HS-5 (cell line): ENCODE measurements at places on chromosomes 1 and 21.

DNA sequence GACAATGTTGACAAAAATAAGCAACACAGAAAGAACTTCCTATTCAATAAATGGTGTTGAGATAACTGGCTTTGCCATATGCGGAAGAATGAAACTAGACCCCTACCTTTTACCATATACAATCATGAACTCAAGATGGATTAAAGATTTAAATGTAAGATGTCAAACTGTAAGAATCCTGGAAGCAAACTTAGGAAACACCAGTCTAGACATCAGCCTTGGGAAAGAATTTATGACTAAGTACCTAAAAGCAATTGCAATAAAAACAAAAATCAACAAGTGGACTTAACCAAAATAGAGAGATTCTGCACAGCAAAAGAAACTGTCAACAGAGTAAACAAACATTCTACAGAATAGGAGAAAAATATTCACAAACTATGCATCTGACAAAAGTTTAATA, 16.1 kb upstream of the CLDN8 start:
- DNase-seq = no peak

DNA sequence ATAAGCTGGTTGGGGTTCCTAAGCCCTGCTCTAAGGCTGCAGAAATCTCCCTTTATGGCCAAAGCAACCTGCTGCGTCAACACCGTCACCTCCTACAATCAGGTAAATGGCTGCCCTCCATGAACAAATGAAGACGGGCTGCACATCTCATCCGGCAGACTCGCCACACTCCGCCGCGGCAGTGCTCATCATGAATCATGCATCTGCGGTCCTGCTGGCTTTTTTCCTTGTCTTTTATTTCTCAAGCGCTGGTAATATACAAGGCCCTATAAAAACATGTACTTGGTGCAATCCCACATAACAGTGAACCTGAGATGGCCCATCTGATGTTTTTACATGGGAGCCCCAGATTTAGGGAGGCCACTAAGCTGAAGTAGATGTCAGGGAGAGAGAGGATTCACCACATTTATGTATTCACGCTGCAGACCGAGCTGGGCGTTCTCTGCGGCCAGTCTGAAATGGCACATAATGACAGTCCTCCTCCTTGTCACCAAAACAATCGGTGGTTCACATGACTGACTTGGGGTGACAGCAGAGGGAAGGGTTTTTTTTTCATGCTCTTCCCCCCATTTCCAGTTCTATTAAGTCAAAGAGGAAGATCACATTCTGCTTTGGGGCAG, 91.6 kb downstream of the KAZN start:
- no peak for DNase-seq

GRCh38 chr1:207306603-207307002, 14.9 kb upstream of the CD55 start:
- no peak for DNase-seq

- no peak for DNase-seq
These were observed 129.5 kb downstream of the ADSS2 start for GRCh38 chr1:244322181-244322580.

DNA sequence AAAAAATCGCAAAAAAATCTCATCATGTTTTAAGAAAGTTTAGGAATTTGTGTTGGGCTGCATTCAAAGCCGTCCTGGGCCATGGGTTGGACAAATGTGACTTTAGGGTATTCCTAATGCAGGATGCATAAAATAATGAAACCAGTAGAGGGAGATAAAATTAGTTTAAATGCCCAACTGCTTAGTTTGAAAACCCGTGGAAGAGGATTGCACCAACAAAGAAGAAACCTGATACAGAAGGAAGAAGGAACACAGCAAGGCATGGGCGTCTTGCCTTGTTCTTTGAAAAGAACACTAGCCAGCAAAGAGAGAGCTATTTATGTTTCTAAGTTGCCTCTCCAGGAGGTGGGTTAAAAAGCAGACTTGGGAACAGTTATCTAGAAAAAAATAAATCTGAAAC, 37.9 kb downstream of the WDR3 start:
- no peak for DNase-seq

GRCh38 chr1:27349784-27350662, 8.2 kb downstream of the SYTL1 start:
- no peak for DNase-seq

GRCh38 chr1:228555074-228555994, 68.2 kb downstream of the RNF187 start:
- DNase-seq = no peak

GRCh38 chr1:101137144-101138126, 99.4 kb upstream of the S1PR1 start:
- DNase-seq = peak; percentile 51

DNA sequence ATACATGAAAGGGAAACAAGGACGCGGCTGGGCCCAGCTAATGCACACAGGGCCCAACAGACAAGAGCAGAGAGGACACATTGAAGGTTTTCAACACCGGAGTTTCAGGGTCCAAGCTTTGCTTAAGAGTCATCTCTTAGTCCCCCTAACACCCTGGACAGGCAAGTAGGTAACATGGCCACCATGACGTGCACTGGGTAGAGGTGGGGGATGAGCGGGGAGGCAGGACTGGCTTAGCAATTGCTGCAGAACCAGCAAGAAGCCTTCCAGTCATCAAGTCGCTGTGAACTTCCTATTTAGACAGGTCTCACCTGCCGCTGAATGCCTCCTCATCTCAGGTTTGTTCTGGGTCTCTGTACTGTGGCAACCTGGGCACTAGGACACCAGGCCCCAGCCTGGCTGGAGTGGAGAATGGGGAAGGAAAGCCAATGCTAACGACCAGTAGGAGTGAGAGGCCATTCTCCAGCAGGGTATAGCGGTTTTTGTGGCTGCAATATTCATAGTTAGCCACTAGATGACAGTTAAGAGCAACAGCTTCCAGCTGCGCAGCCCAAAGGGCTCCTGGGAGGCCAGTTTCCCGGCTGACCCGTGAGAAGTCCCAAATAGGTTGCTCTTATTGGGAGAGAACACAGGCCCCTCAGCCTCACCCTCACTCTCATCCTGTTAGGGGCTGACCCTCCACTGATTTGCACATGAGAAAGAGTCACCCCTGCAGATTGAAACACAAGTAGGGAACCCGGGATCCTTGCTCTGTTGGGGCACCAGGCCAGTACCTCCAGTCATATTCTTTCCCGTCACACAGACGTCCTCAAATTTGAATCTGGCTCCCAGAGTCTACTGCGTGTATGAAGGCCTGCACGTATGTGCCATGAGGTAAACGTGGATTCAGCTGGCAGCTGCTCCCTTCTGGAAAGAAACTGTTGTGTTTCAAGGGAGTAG, 6.0 kb upstream of the PIGC start:
- DNase-seq = no peak

GRCh38 chr21:42599962-42600361, 53.5 kb upstream of the PDE9A start:
- no peak for DNase-seq

- no peak for DNase-seq
These were observed 36.3 kb downstream of the EDN2 start for GRCh38 chr1:41447995-41448770.

DNA sequence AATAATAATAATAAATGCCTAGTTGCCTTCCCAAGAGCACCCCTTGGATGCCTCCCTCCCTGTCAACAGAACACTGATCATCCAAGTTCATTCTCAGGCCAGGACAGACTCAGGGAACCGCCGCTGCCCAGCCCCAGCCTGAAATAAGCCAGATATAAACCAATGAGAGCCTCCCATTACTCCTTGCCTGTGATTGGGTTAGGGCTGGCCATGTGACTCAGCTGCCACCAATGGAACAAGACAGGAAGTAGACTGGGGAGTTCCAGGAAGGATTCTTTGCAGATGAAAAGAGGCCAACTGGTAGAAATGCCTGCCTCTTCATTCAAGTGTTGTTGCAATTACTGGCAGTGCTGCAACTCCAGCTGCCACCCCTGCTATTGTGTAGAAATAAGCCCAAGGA, 146.4 kb upstream of the TIAM1 start:
- no peak for DNase-seq

DNA sequence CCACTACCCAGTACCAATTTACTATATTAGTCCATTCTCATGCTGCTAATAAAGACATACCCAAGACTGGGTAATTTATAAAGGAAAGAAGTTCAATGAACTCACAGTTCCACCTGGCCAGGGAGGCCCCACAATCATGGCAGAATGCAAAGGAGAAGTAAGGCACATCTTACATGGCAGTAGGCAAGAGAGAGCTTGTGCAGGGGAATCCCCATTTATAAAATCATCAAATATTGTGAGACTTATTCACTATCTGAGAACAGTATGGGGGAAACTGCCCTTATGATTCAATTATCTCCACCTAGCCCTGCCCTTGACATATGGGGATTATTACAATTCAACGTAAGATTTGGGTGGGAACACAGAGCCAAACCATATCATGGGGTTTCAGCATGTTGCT, 6.4 kb downstream of the CD58 start:
- no peak for DNase-seq

- DNase-seq = no peak
These were observed 1719.5 kb downstream of the MRPL39 start for GRCh38 chr21:23887725-23888306.

GRCh38 chr1:27057801-27058625, 45.4 kb upstream of the TENT5B start:
- DNase-seq = no peak

- DNase-seq = no peak
These were observed 143.6 kb downstream of the LRRC7 start for GRCh38 chr1:69711190-69711930.

- no peak for DNase-seq
These were observed 28.7 kb downstream of the ATP1A1 start for GRCh38 chr1:116401646-116402176.

DNA sequence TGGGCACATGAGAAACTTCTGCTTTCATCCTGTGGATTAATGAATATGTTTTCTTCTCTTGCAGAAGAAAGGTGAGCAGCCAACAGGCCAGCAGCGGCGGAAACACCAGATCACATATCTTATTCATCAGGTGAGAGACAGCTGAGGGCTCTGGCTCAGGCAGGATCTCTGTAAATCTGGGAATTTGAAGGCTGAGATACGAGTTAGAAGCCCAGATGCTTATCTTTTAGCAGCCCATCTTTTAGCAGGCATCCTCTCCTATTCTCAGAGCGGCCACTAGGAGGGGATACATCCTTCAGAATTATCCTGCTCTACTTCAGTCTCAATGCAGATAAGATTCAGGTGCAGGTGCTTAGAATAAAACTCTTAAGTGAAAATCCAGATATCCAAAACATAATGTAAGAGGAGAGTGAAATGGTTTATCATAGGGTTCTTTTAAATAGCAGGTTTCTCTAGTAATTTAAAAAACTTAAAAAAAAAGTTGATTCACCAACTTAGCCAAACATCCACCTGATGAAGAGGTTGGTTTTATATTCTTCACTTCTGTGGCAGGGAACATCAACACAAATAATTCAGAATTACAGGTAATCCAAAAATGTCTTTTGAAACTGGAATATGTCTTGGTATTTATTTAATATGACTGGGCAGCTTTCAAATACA, 19.3 kb downstream of the SH2D2A start:
- no peak for DNase-seq

DNA sequence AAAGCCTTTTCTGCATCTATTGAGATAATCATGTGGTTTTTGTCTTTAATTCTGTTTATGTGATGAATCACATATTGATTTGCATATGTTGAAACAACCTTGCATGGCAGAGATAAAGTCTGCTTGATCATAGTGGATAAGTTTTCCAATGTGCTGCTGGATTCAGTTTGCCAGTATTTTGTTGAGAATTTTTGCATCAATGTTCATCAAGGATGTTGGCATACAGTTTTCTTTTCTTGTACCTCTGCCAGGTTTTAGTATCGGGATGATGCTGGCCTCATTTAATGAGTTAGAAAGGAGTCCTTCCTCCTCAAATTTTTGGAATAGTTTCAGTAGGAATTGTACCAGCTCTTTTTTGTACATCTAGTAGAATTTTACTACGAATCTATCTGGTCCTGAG, 55.0 kb downstream of the COL24A1 start:
- no peak for DNase-seq

- no peak for DNase-seq
These were observed 86.3 kb downstream of the MPZL1 start for GRCh38 chr1:167808104-167808503.

DNA sequence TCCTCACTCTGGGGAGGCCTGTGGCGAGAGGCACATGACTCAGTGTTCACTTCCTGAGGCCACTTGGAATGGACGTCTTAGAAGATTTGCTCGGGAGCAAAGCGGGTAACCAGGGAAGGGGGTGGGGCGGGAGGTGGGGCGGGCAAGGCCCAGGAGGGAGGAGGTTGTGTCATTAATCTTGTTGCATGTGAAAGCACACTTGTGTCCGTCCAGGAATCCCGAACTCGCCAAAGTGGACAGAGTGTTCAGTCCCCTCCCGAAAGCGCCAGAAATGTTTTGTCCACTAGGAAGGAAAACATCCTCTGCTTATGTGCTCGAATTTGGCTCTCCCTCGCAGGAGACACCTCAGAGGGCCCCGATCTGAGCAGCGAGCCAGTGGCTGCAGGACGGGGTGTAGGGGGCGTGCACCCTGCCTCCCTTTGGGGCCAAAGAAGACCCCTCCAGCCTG, 84.2 kb downstream of the SPSB1 start:
- no peak for DNase-seq

GRCh38 chr1:68301471-68302001, 69.2 kb upstream of the WLS start:
- peak; percentile 13 for DNase-seq

DNA sequence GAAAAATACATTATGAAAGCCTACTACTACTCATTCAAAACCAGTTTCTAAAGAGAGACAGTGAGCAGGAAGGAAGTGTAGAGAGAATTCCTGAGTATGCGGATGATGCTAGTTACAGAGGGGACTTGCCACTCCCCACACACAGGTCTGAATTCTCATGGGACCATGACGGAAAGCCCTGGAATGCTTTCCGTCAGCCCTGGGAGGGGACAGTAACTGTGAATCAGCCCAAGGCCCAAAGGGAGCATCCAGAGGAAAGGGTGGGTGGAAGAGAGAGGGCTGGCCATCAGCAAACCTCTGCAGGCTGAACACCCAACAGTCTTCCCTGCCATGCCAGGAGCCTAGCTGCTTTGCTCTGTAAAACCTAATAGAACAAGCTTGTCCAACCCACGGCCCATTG, 36.4 kb downstream of the RCSD1 start:
- peak; percentile 78 for DNase-seq
